Activated T-helper 17 cell treated with anti-CD3 and anti-CD28 coated beads, Interleukin-2, amount 50 U/mL, for 72 hours (primary cell): ENCODE measurements at places on chromosomes 2 and 18. TPM values are rescaled to one million over a fixed set of nuclear protein-coding genes. Genes with fewer than 3 reads are reported as not detected.

GRCh38 chr2:71181316-71181715, 45.6 kb downstream of the PAIP2B start:
- ATAC-seq, result no peak

DNA sequence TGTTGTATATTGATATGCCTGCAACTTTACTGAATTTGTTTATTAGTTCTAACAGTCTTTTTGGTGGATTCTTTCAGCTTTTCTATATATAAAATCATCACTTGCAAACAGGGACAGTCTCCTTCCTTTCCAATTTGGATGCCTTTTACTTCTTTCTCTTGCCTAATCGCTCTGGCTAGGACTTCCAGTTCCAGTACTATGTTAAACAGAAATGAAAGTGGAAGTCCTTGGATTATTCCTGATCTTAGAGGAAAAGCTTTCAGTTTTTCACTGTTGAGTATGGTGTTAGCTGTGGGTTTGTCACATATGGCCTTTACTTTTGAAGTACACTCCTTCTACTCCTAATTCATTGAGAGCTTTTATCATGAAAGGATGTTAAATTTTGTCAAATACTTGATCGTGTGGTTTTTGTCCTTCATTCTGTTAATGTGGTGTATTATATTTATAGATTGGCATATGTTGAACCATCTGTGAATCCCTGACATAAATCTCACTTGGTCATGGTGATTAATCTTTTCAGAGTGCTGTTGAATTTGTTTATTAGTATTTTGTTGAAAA, 52.9 kb downstream of the REL start:
- no peak for ATAC-seq

DNA sequence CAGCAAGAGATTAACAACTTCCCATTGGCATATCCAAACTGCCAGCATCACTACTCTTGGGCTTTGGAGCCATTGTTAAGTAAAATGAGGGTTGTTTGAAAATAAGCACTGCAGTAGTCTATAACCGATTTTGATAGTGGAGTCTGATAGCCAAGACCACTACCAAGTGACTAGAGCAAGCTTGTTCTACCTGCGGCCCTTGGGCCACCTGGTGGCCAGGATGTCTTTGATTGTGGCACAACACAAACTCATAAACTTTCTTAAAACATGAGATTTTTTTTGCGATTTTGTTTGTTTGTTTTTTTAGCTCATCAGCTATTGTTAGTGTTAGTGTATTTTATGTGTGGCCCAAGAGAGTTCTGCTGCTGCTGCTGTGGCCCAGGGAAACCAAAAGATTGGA, 11.0 kb downstream of the UBE2E3 start:
- ATAC-seq, result no peak

Gene FHOD3
- not detected for total RNA-seq

Gene HOXD12
- total RNA-seq, result not detected

Gene ZSWIM2
- not detected for total RNA-seq
